Right ventricle myocardium superior (tissue), 1 donor: ENCODE measurements at places on chromosomes 6 and 20.

DNA sequence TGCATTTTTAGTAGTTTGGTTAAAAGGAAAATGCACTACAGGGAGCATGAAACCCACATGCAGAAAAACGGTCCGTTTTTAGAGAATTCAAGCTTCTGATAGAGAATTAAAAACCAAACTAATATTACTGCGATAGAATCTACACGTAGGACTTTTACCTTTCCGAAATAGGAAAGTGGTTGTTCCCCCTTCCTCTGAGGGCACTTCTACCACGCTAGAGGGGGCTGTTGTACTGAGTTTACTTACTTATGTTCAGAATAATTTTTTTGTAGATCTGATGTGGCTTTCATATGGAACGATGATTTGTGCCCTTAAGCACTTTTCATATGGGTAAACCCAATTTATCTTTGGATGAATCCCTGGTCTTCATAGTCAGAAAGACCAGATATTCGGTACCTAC lies 264.3 kb upstream of the PLN start:
- DNase-seq, result no peak

- no peak for DNase-seq
Measured at GRCh38 chr20:35845561-35845960, 73.7 kb downstream of the PHF20 start.

DNA sequence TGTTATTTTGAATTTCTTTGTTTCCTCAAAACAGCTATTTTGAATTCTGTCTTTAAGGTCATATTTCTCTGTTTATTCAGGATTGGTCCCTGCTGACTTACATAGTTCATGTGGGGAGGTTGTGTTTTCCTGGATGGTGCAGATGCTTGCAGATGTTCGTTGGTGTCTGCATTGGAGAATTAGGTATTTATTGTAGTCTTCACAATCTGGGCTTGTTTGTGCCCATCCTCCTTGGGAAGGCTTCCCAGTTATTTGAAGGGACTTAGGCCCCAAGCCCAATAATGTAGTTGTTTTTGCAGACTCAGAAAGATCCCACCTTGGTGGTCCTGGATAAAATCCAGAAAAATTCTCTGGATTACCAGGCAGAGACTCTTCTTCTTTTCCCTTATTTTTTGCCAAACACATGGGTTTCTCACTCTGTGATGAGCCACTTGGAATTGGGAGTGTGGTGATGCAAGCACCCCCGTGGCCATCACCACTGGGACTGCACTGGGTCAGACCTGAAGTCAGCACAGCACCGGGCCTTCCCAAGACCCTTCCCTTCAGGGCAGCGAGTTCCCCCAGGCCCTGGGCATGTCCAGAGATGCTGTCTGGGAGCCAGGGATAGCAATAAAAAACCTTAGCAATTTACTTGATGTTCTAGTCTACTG lies 81.6 kb upstream of the EZR start:
- DNase-seq, result no peak

DNA sequence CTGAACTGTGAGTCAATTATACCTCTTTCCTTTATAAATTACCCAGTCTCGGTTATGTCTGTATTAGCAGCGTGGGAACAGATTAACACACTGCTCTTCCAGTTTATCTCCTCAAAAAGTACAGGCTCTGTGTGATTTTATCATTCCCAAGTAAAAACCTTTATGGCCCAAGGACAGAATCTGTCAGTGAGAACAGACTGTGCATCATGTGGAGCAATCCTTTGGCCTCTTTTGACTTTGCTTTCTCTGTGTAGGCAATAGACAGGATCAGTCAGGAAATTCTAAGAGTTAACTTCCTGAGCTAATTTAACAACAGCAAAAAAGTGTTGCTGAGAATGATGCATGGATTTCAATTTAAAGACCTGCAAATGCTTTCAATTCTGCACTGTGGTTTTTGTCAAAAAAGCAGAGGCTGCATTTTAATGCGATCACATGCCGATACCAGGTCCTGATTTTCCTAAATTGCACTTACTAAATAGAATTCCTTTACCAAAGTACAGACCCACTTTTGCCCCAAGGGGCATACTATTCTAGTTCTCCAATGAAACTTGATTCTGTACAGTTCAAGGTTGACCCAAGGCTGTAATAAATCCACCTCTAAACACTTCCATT lies 246.7 kb upstream of the MARCKS start:
- DNase-seq, result no peak

GRCh38 chr6:165871571-165871970 lies 208.5 kb upstream of the PDE10A start:
- no peak for DNase-seq

DNA sequence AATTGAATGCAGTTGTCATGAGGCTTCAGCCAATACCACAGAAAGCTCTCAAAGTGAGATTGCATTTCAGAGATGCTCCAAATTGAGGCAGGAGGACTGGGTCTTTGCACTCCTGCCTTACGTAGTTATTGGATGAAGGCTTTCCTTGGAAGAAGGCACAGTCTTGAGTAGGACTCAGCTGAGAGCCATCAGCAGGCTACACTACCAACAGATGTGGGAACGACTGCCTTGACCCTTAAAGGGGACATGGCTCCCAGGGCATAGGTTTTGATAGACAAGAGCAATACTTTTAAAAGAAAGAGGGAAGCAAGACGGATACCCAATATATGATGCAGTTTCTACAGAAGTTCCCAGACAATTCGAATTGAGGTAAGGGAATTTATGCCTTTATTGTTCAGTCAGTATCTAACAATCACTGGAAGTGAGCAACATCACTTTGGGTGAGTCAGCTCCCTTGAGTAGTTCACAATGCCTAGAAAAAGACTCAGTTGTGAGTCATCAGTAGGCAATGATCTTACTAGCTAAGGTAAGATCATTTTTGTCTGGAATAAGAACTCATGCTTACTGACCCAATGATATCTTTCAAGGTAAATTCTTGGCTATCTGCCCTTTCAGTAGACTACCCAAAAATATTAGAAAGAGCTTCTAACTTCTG lies 390.8 kb downstream of the GJA1 start:
- no peak for DNase-seq

DNA sequence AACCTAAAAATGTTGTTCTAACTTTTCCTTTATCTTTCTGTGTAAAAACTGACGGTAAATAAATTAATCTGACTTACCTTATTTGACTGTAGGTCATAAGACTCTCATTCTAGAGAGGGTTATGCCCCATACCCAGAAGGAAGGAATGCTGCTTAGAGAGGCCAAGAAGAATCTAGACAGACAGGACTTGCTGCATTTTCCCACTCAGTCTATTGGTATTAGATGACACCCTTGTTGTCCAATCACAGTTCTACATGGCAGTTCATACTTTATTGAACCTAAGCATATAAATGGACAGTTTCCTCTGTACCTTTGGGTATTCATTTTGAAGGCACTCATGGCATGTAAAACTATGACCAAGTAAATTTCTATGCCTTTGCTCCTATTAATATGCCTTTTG lies 359.6 kb upstream of the ID4 start:
- DNase-seq, result no peak

DNA sequence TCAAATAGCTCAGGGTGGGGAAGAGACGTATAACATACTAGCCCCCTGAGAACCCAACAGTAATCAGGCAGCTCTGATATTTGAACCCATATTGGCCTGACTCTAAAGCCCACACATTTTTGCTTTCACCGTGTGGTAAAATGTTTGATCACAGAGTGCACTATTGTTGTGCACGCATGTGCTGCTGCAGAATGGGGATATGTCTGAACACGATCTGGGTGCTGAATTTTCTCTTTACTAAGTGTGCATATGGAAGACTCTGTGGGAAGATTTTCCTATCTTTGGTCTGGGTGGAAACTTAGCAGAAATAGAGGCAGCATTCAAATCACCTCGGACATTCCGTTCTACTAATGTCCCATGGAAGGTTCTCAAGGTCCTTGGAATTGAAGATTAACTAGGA lies 800.1 kb downstream of the TFAP2A start:
- no peak for DNase-seq

DNA sequence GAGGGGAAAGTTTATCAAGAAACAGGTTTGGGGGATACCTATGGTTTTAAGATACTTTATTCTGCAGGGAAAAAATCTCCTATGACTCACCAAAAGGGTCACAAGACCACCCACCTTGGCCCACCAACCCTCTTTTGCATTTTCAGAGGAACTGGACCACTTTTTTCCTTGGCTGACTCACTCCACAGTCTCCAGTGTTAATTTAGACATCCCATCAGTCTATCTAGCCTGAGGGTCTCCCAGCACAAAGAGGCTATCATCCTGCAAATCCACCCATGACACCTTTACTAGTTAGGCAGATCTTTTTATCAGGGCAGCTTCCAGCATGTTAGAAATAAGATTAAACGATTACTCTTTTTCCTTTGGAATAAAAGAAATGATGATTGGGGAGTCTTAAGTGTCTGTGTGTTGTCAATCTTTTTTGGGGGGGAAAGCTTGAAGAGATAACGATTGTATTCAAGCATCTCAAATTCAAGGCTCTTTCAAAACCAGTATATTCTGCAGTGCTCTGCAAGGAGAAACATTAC lies 138.1 kb upstream of the RIN2 start:
- no peak for DNase-seq

DNA sequence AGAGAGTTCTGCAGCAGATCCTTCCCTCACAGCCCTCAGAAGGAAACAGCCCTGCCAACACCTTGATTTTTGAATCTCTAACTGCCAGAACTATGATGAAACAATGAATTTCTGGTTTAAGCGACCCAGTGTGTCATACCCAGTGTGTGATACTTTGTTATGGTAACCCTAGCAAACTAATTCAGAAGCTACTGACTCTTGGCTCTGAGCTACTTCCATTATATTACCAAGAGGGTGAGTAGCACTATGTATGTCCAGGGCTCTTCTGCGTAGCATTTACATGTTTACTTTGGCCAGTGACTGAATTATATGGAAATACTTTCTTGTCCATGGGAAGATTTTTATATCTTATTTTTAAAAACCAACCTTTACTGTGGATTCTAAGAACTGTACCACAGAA lies 16.7 kb downstream of the ANKRD66 start:
- no peak for DNase-seq

- DNase-seq, result no peak
Measured at GRCh38 chr6:163311830-163312229, 102.7 kb upstream of the QKI start.

- no peak for DNase-seq
Measured at GRCh38 chr6:105331927-105332326, 71.0 kb downstream of the PREP start.

DNA sequence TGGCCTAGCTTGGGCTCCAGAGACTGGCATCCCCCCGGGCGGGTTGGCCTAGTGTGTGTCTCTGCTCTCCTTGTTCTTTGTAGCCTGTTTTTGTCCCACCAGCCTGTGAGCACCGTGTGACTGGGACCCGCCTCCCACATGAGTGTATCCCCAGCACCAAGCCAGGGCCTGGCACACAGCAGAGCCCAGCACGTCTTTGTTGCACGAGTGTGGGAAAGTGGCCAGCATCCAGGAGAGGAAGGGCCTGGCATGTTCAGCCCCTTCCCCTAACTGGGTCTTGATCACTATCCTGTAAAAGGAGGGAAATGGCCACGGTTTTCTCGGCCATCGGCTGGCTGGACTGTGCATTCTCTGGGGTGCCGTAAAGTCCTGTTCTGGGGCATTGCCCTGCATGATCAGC lies 290.1 kb downstream of the BMP7 start:
- DNase-seq, result no peak
